Spinal cord (tissue), 10 donors: ENCODE measurements at places on chromosomes 4 and X. TPM values are rescaled to one million over a fixed set of nuclear protein-coding genes. Genes with fewer than 3 reads are reported as not detected.

The TACR3 gene
- 6.1 TPM for polyA plus RNA-seq

The SPARCL1 gene
- 2,377 TPM for polyA plus RNA-seq

The FAM47A gene
- not detected for polyA plus RNA-seq

The CT45A10 gene
- polyA plus RNA-seq: not detected

The ELOVL6 gene
- 22.8 TPM for polyA plus RNA-seq

The CFP gene
- 6.2 TPM for polyA plus RNA-seq

The SH3D19 gene
- 40.3 TPM for polyA plus RNA-seq

The SMIM31 gene
- not detected for polyA plus RNA-seq

The DRP2 gene
- polyA plus RNA-seq: 9.8 TPM

The FGB gene
- 0.14 TPM for polyA plus RNA-seq

The HHIP gene
- polyA plus RNA-seq: 9.9 TPM

The IL13RA2 gene
- 0.79 TPM for polyA plus RNA-seq

The AKAP14 gene
- 2.0 TPM for polyA plus RNA-seq

The HEPH gene
- 36.4 TPM for polyA plus RNA-seq

The GLUD2 gene
- polyA plus RNA-seq: 15.7 TPM

The TMEM31 gene
- 0.68 TPM for polyA plus RNA-seq

The ALG13 gene
- 55.9 TPM for polyA plus RNA-seq

The TBCK gene
- 37.3 TPM for polyA plus RNA-seq

The ZNF185 gene
- polyA plus RNA-seq: 6.4 TPM

The IDUA gene
- polyA plus RNA-seq: 29.2 TPM

The L1CAM gene
- polyA plus RNA-seq: 179 TPM

The CT45A5 gene
- polyA plus RNA-seq: not detected

The STPG2 gene
- polyA plus RNA-seq: 0.13 TPM

The CABS1 gene
- polyA plus RNA-seq: 0.11 TPM

The GYPE gene
- 2.9 TPM for polyA plus RNA-seq

The HMGB2 gene
- polyA plus RNA-seq: 123 TPM

The PCDH7 gene
- 57.0 TPM for polyA plus RNA-seq
